ENCODE measurements at places on chromosomes 6 and 20.
A peak's percentile ranks its signal among the peaks of the same experiment; 100 is the strongest.

DNA sequence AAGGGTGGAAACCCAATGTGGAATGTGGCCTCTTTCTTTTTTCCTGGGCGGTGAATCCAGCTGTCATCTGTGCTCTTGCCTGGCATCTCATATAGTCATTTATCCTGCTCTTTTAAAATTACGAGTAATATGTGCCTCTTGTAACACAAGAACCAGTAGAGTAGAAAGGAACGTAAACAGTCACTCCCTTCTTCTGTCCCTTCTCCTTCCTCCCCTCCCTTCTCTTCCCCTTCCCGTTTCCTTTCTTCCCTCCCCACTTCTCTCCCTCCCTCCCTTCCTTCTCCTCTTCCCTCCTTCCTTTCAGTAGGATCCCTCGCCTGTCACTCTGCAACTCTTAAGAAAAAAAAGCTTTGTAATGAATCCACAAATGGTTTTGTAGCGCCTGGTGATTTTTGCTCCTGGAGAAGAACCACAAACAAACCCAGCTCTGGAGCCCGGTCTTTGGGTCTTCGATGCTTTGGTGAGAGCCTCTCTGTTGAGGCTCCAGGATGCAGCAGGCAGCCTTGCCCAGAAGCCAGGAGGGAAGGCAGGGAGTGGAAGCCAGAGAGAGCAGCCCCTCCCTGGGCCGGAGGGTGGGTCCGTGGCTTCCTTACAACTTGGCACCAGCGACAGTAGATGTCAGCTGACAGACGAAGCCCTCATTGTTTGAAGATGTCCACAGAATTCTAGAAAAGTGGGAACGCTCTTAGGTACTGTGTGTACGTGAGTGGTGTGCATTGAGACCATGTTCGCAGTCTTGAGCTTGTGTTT, 15.0 kb downstream of the DUSP22 start:
- no peak for DNase-seq

DNA sequence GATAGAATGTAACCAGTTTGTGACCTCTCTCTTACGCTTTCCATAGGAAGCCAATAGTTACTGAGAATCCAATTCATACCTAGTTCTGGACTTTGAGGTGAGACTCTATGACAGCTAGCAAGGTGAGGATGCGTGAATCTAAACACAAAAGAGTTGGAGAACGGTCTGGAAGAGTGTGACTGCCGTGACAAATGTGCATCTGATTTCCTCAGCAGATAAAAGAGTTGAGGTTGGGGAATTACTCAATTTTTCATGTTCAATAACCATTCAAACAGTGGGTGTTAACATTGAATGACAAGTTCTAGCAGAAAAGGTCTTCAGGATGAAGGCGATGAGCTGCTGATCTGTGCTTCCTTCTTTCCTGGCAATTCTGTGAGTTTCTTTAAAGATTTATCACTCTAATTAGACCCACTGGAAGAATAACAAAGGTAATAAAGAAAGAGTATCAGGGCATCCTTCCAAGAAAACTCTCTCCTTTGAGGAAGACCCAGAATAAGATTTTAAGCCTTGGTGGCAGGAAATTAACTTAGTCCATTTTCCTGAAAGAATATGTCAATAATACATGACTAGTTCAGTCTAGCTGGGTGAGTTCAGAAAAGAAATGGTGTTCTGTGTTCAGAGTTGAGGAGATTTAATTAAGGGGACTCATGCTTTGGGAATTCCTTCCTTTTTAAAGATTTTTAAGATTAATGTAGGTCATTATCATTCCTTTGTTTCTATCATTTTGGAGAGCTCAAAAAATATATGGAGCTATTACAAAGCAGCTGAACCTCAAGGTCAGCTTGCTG, 24.5 kb downstream of the KIF3B start:
- no peak for DNase-seq

- no peak for DNase-seq
These were observed 19.8 kb downstream of the USP45 start for GRCh38 chr6:99495466-99495865.

GRCh38 chr6:111609827-111610526, 4.3 kb upstream of the TRAF3IP2 start:
- no peak for DNase-seq

- no peak for DNase-seq
These were observed 279.1 kb upstream of the THEMIS start for GRCh38 chr6:128179876-128180438.

DNA sequence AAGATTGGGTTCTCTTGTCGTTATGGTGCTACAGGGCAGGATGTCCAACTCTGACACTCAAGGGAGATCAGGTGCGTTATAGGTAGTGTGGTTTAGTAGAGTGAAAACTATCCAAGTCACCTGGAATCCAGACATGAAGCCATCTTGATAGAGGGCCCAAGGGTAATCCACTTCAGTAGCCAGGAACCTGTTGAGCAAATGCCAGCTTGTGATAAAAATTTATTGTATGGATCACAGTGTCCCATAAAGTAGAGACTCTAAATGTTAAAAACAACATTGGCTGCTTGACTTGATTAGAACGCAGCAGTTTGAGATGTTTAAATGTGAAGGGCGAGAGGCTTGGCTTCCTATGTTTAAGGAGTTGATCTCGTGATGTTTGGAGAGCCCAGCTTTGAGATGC, 105.7 kb upstream of the GMDS start:
- DNase-seq = no peak

- no peak for DNase-seq
These were observed 159.7 kb downstream of the BTBD9 start for GRCh38 chr6:38480036-38480435.

DNA sequence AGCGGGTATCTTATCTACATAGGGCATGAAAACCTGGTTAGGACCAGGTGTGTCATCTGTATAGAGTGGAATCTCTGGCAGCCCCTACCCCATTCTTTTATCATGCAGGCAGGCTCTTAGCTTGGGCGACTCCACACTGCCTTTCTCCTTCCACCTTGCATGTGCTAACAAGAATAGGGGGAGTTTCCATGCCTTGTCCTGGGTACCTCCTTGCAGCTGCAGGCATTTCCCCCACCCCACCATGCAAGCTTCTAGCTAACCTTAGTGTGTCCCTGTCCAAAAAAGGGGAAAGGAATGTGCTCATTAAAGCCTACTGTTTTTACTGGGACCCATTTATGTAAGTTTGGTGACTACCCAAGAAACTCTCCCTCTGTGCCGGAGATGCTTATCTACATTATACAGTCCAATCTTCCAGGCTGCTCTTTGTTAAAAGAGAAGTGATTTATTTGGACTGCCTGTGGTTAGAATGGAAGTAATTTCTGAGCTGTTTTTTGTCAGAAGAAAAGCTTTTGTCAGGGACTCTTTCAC, 10.5 kb upstream of the CEP43 start:
- no peak for DNase-seq

DNA sequence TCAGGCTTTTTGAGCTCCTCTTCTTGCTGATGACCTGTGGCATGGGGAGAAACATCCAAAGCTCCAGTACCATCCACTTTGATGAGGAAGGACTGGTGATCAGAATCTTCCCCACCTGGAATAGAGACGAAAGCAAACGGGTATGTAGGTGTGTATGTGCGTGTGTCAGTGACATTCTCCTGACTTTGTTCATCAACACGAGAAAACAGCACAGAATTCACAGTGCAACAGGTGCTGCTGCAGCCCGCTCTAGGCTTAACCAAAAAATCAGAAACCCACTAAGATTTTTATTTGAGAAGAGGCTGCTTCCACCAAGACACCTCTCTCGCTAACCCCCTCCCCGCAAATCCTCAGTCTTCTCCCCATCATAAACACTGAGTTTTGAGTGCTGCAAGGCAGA, 8.1 kb downstream of the BNIP5 start:
- no peak for DNase-seq

DNA sequence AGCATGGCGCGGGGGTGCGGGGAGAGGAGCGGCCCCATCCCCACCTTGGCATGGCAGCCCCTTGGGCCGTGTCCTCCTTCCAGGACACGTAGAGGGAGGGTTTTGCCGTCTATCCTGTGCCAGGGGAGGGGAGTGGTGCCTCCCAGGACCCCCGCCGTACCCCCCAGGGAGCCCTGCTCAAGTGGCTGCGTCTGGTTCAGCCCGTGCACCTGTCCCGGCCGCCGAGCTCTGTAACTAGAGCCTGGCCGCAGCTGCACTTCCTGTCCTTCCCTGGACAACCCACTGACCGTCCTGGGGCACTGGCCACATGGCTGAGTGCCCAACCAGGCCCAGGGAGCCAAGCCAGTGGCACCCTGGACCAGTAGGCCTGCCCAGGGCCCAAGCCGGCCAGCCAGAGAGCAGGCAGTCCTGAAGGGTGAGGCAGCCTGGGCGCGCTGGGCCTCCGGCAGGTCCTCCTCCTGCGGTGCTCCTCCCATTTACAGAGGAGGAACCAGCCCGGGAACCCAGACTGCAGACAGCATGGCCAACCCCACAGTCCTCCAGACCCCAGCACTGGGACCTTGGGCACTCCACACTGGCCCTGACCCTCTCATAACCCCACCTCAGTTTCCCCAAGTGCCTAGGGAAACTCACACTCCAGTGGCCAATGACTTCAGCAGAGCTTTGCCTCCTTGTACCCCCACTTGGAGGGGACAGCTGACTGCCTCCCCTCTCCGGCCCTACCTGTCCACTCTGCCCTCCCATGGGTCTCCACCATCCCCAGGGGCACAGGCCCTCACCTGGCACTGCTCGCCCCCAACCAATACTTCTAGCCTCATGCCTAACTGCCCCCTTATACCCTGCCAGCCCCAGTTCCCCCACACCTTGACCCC, 8.7 kb downstream of the LAMA5 start:
- DNase-seq = no peak

GRCh38 chr6:141415896-141416295, 716.8 kb upstream of the GJE1 start:
- no peak for DNase-seq

DNA sequence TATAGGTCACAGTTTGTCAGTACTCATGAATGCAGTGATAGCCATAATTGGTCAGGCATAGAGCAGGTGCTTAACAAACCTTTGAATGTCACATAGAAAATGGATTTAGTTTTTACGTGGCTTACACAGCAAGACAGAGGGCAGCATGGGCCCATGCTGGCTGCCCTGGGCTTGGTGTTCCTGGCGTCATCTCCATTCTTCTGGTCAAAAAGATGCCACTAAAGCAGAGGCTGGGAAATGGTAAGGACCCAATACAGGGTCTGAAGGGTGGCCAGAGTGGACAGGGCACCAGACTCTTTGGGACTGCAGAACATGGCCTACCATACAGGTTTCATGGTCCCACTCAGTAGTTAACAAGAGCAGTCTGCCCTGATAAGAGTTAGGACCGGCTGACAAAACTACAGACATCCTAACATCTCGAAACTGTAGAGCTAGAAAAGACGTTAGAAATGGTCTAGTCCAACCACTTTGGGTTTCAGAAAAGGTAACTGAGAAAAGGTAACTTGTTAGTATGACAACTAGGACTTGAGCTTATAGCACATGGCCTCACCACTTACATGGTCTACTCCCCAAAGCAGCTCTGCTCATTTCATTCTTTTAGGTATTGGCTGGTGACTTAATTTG, 22.6 kb downstream of the HEBP2 start:
- no peak for DNase-seq

DNA sequence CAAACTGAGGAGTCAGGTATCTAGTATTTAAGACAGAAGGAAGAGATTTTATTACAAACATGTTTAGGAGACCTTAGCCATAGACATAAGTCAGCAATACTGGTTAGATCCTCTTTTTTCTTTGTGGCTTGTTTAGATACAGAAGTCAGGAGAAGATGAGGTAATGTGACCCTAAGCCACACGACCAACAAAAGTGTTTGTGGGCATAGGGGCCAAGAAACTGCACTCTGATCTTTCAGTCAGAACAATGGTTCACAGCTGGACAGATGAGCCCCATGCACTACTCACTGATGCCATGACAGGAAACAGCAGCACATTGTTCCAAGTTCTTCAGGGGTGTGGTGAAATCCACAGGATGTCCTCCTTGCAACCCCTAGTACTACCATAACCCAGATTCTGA, 238.5 kb upstream of the RAB32 start:
- no peak for DNase-seq

DNA sequence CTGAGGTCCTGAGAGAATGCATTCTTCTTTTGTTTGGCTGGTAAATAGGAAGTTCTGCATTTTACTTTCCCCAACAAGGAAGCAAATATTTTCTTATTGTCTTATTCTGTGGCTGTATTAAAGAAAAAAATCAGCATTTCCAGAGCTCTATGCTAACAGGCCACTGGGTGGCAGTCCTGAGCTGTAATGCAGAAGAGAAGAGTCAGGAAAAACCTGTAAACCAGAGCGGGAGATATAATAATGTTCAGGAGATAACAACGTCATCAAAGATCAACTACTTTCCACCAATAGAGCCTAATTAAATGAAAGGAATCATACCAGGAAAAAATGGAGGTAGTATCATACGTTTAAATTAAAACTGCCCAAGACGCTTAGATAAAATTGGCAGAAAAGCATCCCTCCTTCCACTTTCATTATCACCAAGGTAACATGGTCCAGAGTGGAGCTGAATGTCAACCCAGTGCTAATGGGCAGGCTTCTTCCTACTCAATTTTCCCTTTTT, 55.6 kb upstream of the CARMIL1 start:
- DNase-seq = peak; percentile 23

GRCh38 chr6:142011156-142011555, 121.6 kb upstream of the GJE1 start:
- DNase-seq = no peak

DNA sequence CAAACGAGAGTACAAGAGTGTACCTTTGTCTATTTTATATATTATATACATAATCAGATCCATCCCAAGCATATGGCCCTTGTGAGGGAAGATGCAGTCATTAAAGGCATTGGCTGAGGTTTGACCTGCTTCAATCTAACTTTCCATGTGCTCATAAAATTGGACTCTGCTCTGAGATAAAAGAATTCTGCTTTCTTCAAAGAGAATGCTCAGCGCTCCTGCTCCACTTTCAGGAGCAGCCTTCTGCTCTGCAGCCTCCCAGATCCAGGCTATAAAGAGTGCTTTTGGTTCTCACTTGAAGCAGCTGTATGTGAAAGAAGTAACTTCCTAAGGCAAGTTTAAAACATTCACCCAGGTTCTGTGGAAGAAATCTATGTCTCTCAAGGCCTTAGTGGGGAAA, 45.3 kb downstream of the CD83 start:
- no peak for DNase-seq

DNA sequence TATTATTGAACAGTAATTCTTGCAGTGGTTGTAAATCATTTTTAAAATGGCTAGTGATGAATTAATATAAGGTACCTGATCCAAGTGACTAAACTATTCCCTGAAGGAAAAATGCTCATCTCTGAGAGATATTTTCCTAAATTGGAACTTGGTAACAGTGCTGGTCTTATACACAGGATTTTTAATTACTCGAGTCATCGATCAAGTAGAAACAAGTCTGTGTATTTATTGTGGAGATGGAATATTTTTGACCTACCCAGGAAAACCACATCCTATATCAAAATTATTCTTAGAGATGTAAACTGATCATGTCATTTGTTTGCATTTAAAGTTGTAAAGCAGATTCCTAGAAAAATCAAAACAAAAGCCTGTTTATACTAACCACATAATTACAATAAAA, 166.9 kb downstream of the MOXD1 start:
- no peak for DNase-seq
